ENCODE measurements at places on chromosomes 2 and 18.

DNA sequence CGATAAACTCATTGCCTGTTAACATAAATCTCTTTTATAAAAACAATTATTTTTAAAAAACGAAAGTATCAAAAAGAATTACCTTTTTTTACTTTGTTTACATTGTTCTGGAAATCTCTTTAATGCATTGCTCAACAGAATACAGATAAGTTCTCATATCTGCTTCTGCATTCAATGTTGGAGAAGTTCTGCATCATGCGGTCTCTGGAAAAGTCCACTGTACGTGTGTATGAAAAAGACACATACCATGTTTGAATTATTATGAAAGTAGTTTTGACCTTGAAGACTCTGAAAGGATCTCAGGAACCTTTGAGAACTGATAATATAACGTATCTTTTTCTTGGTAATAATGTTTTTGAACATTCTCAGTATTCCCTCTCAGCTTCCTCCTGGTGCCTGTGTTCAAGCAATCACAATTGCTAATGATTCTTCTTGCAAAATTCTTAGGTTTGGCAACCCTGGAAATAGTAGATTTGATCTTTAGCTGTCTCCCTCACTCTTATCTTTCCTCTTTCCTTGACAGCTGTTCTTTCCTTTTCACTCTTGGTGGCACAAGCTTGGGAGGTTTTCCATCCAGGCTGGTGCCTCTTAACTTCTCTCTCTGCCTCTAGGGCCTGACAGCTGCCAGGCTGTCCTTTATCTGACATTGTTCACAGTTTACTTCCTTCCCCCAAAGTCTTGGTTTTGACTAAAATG is 12.4 kb upstream of the IL1R1 start:
- DNase-seq = no peak

- DNase-seq = no peak
Measured at GRCh38 chr2:45759310-45759851, 107.9 kb downstream of the PRKCE start.

GRCh38 chr2:219887870-219888269 is 260.4 kb downstream of the SLC4A3 start:
- no peak for DNase-seq

GRCh38 chr18:31487246-31488015 is 10.5 kb upstream of the DSG2 start:
- DNase-seq = no peak

DNA sequence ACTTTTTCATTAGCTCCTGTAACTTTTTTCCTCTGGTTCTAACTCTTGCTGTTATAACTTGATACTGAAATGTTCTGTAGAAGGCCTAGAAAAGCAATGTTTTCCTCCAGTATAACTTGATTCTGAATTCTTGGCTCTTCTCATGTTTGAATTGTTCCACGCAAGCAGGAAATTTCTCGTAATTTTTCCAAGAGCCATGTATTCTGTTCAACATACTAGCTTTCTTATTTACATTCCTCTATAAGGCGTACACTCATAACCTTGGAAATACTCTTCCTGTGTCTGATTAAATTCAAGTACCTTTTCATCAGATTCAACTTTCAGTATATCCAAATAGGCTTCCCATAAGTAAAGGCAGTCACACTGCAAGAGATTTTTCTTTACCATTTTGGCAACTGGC is 109.1 kb downstream of the SMAD2 start:
- DNase-seq = no peak

- DNase-seq = no peak
Measured at GRCh38 chr2:48315896-48316194, 214.1 kb upstream of the STON1 start.

- no peak for DNase-seq
Measured at GRCh38 chr2:15631883-15632282, 40.2 kb downstream of the DDX1 start.

All from adrenal gland (tissue), 19 donors.